ENCODE measurements at places on chromosomes 1 and 21.

- no peak for DNase-seq
Observed at GRCh38 chr1:98963064-98963758, 41.5 kb downstream of the PLPPR5 start.

- DNase-seq = no peak
Observed at GRCh38 chr1:158547533-158547932, 6.7 kb downstream of the OR6Y1 start.

DNA sequence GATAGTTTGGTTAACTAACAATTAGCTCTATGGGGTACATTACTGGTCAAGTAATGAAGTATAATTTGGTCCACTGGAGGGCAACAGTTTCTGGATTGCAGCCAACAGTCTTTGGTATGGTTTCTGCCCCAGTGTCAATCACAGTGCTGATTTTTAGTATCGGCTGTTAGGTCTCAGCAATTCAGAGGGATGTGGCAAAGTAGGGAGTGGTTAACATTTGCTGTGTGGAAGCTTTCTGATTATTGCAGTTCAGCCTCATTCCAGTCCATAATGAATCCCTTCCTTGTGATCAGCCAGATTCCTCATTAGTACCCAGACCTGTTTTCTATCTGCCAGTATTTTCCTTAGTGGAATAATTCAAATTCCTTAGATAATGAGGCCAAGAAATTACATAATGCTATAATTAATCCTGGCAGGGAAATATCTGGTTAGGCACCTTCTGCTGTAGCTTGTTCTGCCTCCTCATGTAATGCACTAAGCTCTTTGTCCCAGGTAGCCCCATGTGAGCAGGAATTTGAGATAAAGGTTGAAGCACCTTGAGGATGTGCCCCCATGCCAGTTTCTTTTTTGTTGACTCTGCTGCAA lies 14.0 kb downstream of the F3 start:
- DNase-seq = no peak

DNA sequence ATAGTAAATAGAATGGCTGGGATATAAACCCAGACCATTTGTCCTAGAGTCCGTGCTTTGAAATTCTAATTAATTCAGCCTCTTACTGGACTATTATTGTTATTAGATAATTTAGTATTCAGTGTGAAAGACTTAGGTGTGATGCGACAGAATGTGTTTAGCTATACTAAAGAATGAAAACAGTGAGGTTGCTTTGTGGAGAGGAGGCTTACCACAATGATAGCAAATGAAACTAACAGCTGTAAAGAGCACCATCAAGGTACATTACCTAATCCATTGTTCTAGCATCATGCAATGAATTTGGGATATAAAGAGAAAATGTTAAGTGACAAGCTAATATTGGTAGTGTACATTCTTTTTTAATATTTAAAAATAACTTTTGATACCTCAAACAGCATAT lies 911.1 kb downstream of the KCNT2 start:
- no peak for DNase-seq

DNA sequence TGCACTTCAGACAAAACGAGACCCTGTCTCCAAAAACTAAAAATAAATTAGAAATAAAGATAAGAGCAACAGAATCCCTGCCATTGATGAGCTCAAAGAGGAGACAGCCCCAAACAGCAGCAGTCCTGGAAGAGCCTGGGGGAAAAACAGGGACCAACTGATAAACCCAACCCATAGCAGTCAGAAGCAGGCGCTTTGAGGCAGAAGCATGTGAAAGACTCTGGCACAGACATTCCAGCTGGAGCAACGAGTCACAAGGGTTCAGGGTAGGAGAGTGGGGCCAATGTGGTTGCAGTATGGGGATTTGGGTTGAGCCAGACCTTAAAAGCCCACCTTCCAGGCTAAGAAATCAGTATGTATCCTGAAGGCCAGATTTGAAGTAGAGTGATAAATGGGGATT lies 78.5 kb downstream of the MPZL1 start:
- DNase-seq = no peak

DNA sequence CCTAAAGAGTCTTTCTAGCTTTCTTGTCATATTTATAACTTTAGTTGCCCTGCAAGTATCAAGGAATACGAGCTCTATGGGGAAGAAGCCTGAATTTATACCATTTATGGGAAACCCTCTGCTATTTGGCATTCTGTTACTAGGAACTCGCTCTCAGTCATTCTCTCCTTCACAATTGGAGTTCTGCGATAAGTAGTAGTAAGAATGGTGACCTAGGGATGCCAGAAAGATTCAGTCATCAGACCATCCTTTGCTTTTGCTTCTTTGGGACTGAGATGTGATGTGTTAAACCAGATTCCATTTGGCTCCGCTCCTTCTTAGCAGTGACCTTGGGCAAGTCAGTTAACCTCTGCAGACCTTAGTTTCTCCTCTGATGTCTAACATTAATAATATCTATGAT lies 256.5 kb downstream of the FGGY start:
- no peak for DNase-seq

DNA sequence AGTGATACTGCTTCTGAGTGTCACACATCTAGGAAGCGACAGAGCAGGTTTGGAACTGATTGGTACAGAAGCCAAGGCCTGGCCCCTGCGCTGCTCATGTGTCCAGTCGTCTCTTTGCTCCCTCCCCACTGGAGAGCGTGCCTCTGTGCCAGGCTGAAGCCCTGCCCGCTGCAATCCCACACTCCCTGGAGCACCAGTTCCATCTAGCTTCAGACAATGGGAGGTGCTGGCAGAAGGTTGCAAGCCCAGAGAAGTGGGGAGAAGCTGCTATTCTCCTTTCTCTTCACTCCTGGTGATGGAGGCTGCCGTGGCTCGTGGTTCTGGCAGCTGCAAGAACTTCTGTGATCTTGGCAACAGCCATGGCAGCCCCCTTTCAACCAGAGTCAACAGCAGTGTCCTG lies 250.9 kb downstream of the MATN1 start:
- no peak for DNase-seq

DNA sequence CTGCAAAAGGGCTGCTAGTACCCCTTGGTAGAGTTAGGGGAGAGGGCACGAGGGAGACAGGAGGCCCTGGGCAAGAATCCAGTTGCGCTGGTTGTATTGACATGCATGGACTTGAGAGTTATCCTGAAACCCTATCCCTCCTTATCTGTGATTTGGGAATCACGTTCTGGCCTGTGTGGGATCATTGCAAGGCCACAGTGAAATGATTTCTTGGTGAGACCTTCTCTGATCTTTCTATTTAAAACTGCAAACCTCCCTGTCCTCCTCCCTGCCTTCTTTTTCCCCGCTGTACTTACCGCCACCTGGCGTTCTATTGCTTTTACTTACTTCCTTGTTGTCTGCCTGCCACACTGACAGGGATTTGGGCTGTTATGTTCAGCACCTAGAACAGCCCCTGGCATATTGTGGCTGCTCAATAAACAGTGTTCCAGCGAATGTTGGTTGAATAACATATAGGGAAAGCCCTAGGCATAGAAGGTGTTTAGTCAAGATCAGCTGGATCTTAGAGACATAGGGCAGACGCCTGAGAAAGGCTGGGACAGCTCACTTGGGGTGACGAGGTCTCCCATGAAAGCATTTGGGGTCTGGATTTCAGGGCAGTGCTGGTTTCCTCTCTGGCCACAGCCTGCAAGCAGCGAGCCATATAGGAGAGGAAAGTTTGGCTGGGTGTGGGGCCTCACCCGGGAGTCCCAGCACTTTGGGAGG lies 25.6 kb downstream of the ALPL start:
- DNase-seq = peak; percentile 28

DNA sequence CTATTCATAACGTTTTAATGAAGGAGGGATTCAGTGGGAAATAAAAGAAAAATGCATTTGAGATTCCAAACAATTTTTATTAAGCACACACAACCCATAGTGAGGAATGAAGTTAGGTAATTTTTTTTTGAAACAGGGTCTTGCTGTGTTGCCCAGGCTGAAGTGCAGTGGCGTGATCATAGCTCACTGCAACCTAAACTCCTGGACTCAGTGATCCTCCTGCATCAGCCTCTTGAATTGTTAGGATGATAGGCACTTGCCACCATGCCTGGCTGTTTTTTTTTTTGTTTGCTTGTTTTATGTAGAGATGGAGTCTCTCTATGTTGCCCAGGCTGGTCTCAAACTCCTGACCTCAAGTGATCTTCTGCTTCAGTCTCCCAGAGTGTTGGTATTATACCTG lies 28.9 kb downstream of the LYPLAL1 start:
- no peak for DNase-seq

Measured in Panc1 (cell line).